ENCODE measurements at places on chromosomes 13 and 19.

GRCh38 chr19:55165952-55166529, 372 bp downstream of the DNAAF3 start:
- DNase-seq = peak; percentile 83

DNA sequence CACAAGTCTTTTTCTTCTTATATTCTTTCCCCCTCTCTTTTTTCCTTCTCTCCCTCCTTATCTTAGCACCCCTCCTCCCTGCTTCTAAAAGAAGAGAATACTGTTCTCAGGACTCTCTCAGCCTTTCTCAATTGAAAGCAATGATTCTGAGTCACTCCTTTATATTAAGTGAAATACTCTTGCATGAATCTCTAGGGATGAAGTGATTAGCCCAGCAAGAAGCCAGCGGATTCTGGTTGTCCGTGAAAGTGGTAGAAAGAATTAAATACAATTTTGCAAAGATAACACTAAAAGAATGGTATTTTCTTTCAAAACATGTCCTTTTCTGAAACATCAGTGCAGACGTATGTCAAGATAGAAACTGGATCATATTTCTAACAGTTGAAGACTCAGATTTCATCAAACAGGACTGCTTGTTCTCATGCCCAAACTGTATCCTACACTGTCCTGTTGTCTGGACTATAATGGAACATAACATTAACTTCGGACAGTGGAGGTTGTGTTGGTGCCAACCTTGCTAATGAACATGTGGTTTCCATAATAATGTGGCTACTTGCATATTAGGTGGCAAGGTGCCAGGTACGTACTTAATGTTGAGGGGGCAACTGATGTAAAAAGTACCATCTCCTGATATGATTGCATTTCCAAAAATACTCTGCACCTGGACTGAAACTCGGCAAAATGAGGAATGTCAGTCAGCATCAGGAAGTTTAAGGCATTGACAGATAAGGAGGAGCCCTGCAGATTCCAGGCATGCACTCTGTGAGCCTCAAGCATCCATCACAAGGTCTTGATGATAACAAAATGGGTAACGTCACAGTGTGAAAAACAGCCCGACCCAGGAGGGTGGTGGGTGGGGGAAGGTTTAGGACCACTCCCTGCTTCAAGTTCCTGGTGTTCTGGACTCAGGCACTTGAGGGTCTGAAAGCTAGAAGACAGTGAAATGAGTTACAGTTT, 357.2 kb downstream of the DLEU7 start:
- no peak for DNase-seq

- DNase-seq = peak; percentile 39
Observed at GRCh38 chr13:43303033-43303729, 279.8 kb downstream of the DNAJC15 start.

DNA sequence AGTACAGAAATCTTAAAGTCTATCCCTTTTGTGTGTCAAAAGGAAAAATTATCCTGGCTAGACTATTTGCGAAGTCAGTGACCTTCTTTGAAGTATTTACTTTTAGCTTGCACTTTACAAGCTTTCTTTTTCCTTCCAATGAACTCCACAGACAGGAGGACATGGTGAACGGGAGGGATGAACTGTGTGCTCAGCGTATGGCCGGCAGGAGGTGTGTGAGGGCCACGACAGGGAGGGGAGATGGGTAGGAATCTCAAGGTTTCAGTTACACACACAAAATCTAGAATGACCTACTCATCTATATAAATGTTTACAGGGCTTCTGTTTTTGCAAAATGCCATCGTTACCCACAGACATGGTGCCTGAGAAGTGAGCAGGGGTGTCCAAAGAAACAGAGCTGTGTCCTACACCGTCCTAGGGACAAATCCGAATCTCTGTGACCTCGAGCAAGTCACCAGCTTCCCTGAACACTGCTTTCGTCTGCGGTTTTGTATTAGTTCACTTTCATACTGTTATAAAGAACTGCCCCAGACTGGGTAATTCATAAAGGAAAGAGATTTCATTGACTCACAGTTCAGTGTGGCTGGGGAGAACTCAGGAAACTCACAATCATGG, 537.2 kb downstream of the LIG4 start:
- peak; percentile 66 for DNase-seq

DNA sequence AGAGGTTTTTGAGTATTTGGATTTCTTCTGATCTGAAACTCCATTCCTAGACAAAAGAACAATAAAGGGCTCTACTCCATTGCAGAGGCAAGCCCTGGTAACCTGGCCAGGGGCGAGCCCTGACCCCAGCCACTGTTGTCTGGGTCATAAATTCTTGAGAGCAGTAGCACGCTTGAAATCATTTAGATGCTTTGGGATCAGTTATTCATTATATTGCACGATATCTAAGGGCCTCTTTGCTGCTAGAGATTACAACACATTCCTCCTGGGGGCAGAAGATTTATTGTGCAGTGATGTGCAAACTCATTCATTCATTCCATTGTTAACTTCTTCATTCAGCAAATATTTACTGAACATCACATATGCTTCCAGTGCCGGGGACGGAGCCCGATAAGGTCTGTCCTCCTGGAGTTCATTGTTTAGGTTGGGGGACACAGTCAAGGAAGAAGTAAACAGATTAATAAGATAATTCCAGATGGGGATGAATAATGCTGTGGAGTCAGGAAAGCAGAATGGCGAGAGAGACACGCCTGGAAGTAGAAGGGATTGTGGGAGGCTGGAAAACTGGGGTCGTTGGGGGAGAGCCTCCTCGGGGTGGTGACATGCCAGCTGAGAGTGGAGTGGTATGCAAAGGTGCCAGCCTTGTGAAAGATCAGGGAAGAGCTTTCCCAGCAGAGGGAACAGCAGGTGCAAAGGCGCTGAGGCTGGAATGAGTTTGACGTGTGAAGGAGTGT, 34.9 kb downstream of the SIPA1L3 start:
- no peak for DNase-seq

DNA sequence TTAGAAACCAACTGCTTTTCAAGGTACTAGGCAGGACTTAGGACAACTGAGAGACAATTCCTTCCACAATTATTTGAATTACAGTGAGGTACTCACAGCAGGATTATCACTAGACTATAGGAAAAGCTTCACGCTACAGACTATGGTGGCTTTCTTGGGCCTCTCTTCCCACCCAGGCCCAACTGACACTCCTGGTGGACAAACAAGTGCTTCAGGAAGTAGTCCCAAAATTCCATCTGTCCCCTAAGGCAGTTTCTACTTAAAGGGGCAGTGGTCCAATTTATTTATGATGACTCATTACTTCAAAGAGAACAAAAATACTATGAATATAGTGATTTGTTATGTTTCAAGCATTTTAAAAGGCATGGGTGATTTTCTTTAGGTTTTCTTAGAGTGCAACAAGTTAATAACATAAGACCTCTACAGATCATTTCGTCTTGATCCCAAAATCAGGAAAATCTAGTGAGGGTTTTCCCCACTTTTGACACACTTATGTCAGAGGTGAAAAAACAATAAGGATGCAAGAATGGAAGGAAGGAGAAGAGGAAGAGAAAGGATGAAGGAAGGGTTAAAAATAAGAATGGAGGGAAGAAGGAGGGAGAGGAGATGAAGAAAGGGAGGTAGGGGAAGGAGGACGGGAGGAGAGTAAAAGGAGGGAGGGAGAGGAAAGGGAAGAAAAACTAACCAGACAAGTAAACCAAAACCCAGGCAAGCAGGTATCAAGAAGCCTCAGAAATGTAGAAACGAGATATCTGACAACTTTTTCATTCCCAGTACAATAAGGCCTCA, 100.7 kb downstream of the SERP2 start:
- no peak for DNase-seq

GRCh38 chr13:24564881-24565280, 52.3 kb upstream of the PARP4 start:
- no peak for DNase-seq

- no peak for DNase-seq
Observed at GRCh38 chr19:3481241-3482090, 1.1 kb upstream of the SMIM24 start.

- DNase-seq = no peak
Observed at GRCh38 chr19:3176715-3177501, 1.7 kb upstream of the S1PR4 start.

GRCh38 chr19:35296644-35297514, 4.9 kb downstream of the MAG start:
- no peak for DNase-seq

- DNase-seq = no peak
Observed at GRCh38 chr13:113633485-113633873, 24.5 kb downstream of the ATP4B start.

DNA sequence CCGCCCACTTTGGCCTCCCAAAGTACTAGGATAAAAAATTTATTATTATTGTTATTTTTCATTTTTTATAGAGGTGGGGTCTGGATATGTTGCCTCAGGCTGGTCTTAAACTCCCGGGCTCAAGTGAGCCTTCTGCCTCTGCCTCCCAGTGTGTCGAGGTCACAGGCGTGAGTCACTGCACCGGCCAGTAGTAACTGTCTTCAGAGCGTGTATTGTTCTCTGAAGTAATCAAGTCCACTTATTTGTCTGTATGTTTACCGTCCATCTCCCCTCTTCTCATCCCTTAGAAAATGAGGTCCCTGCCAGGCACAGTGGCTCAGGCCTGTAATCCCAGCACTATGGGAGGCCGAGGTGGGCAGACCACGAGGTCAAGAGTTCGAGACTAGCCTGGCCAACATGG, 18.2 kb upstream of the SULT2B1 start:
- no peak for DNase-seq

DNA sequence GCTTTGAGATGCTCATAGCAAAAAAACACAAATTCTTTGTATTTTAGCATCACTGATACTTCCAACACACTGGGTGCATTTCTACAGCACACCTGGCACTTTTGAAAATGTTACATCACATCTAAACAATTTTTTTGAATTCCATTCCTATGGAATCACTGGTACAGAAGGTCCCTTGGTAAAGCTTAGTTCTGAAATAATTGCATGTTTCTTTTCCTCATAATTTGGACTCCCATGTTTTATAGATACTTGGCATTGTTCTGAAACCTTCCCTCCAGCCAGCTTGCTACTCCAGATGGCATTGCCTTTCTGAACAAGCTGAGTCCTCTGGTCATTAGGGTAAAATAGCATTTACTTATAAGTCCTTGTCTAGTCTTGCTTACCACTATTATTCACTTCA, 481.3 kb upstream of the GPC6 start:
- no peak for DNase-seq

DNA sequence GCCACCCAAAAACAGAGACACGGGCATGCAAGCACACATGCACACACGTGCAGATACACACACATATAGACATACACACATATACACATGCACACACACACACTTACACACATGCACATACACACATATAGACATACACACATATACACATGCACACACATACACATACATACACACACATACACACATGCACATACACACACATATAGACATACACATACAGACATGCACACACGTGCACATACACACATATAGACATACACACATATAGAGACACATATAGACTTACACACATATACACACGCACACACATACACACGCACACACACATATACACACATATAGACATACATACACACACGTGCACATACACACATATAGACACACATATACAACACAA, 92.1 kb downstream of the GADD45B start:
- DNase-seq = no peak

DNA sequence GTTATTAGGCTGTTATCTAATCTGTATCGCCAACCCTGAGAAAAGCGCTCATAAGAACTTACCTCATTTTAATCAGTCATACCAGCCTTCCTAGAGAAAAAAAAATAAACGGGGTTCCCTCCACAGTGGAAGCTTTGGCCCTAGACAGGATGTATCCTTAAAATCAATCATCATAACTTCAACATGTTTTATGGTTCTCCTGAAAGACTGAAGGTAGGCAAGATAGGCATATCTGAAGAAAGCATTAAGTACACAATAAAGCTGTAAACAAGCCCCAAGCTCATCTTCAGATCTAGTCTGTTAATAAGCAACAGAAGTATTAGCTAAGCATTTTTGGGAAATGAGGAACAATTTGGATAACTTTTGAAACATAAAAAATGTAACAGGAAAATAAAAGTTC, 18.7 kb upstream of the SERP2 start:
- DNase-seq = no peak

DNA sequence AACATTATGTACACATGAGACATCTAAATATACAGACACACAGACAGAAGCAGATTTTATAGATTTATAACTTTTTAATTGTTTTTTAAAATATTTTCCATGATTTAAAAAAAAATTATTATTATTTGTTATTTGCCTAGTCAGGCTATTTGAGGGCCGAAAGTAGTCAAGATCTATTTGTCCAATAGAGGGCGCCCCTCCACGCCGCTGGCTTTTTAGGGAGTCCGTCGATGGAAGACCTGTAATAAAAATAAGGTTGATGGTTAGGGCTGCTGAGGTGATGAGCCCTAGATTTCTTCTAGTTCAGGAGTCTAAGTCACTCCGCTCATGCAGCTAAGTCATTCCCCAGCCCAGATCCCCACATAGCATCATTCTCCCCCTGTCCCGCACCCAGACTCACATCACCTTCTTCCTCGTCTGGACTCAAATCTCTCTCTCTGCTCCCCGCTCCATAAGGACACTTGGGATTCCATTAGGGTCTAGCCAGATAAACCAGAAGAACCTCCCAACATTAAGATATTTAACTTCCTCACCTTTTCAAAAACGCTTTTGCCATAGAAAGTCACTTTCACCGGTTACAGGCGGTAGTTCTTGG, 33.9 kb upstream of the CEACAM21 start:
- DNase-seq = peak; percentile 53

DNA sequence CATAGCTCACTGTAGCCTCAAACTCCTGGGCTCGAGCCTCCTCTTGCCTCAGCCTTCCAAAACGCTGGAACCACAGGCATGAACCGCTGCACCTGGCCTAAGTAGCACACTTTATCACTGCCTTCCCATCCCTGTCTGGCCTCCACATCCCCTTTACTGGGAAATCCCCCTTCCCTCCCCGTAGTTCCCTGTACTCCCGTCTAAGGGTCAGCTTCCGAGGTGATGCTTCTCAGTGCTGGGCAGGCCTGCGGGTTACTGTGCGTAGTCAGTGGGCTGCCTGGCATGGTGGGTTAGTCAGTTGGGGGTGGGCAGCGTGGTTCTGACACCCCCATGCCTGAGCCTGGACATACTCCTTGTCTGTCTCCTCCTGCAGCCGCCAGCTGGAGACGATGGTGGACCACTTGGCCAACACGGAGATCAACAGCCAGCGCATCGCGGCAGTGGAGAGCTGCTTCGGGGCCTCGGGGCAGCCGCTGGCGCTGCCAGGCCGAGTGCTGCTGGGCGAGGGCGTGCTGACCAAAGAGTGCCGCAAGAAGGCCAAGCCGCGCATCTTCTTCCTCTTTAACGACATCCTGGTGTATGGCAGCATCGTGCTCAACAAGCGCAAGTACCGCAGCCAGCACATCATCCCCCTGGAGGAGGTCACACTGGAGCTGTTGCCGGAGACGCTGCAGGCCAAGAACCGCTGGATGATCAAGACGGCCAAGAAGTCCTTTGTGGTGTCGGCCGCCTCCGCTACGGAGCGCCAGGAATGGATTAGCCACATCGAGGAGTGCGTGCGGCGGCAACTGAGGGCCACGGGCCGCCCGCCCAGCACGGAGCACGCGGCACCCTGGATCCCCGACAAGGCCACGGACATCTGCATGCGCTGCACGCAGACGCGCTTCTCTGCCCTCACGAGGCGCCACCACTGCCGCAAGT, 8.4 kb downstream of the PLEKHF1 start:
- no peak for DNase-seq
